ENCODE measurements at places on chromosomes 1 and 21.

GRCh38 chr1:198902655-198903054 lies 263.8 kb downstream of the PTPRC start:
- no peak for DNase-seq

- DNase-seq, result no peak
Measured at GRCh38 chr1:181341026-181341632, 142.2 kb upstream of the CACNA1E start.

DNA sequence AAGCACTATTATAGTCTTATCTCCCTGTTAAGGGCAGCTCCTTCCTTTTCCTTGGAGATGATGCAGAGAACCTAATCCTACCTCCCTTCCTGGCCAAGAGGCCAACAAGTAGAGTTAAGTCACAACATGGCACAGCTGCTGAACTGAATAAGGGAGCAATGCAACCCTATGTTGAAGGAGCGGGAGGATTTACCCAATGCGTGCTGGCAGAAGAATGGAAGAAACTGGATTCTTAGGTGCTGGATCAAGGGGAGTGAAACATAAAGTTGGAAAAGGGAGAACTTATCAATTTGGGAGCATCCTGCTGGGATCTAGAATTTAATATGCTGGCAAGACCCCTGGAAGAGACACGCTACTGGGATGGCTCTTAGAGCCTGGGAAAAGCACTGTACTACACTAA lies 12.0 kb upstream of the HUNK start:
- no peak for DNase-seq

- DNase-seq, result no peak
Measured at GRCh38 chr1:187013582-187014200, 184.9 kb downstream of the PLA2G4A start.

DNA sequence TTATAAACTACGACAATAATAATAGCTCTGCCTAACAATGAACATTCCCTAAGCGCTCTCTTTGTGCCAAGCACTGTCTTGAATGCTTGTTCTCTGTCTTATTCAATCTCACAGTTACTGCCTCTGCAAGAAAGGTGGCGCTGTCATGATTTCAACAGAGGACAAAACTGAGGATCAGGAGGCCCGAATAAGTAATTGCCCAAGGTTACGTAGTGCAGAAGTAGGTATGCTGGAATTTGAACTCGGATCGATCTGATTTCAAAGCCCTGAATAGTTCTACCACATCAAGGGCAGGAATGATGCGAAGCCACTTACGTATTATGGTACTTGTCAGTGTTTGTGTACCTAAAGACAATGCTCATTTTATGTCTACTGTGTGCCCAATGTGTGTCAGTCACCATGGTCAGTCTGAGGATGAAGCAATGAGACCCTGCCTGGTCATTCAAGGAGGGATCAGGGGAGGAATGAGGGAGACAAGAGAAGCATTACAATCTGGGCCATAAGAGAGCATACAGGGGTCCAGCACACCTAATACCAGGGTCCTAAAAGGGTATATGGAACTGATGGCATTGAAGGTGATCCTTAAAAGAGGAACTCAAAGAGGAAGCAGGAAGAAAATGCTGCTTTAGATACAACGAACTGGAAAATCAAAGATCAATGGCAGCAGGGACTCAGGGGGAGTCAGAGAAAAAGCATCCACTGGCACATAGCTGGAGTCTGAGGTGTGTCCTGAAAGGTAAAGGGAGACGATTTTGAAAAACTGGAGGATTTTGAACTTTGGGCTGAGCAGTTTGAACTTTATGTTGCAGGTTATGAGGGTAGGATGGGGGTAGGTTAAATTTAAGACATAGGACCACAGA lies 389.2 kb downstream of the PLPP3 start:
- DNase-seq, result no peak
